ENCODE measurements at places on chromosomes 4 and X. TPM values are rescaled to one million over a fixed set of nuclear protein-coding genes. Genes with fewer than 3 reads are reported as not detected.

The F8A2 gene
- total RNA-seq = not detected

The LANCL3 gene
- total RNA-seq = 0.22 TPM

The STK26 gene
- total RNA-seq = 69.4 TPM

The BEX5 gene
- total RNA-seq = 1.6 TPM

The NWD2 gene
- total RNA-seq = not detected

The ZNF732 gene
- 1.4 TPM for total RNA-seq

The ADGRA3 gene
- total RNA-seq = 27.3 TPM

The CYSLTR1 gene
- not detected for total RNA-seq

The OTUD6A gene
- not detected for total RNA-seq

The MORF4L2 gene
- total RNA-seq = 533 TPM

The RIPPLY1 gene
- not detected for total RNA-seq

The CXCL11 gene
- total RNA-seq = 5.8 TPM

The GAGE13 gene
- not detected for total RNA-seq

The NLGN4X gene
- 11.5 TPM for total RNA-seq

The TRIM75 gene
- total RNA-seq = not detected

The PNMA6A gene
- total RNA-seq = 1.9 TPM

The NLRP2B gene
- total RNA-seq = not detected

The FDCSP gene
- total RNA-seq = not detected

The SOX3 gene
- total RNA-seq = 0.98 TPM

The MGST2 gene
- total RNA-seq = 16.5 TPM

The CCNA2 gene
- 6.2 TPM for total RNA-seq

The MAGEH1 gene
- total RNA-seq = 15.4 TPM

The HMGB3 gene
- 34.7 TPM for total RNA-seq

The GPRASP1 gene
- total RNA-seq = 2.7 TPM

The SLC26A1 gene
- 0.38 TPM for total RNA-seq

The TMPRSS11A gene
- not detected for total RNA-seq

The KCTD8 gene
- 0.68 TPM for total RNA-seq

The EVC gene
- total RNA-seq = 24.0 TPM

The PSMD10 gene
- 47.3 TPM for total RNA-seq

The FMR1NB gene
- total RNA-seq = not detected

The IL21 gene
- not detected for total RNA-seq

The HTRA3 gene
- 35.2 TPM for total RNA-seq

The SH3RF1 gene
- total RNA-seq = 20.8 TPM

The BANK1 gene
- 2.0 TPM for total RNA-seq

The MAGEB4 gene
- total RNA-seq = not detected

The MTMR8 gene
- 0.89 TPM for total RNA-seq

The BEX4 gene
- 43.4 TPM for total RNA-seq

The CPZ gene
- 6.3 TPM for total RNA-seq

The MSX1 gene
- 0.87 TPM for total RNA-seq

The F9 gene
- total RNA-seq = not detected

The TMEM129 gene
- 26.8 TPM for total RNA-seq

The HELT gene
- not detected for total RNA-seq

The PNCK gene
- total RNA-seq = 0.65 TPM

The BGN gene
- total RNA-seq = 87.7 TPM

The P2RY4 gene
- not detected for total RNA-seq

The AMTN gene
- not detected for total RNA-seq

The TLR10 gene
- total RNA-seq = not detected

The UGT2B17 gene
- total RNA-seq = not detected

Measured in astrocyte (in vitro differentiated cells and primary cell).